Bronchial smooth muscle cell (primary cell): ENCODE measurements at places on chromosomes 16 and 17. TPM values are rescaled to one million over a fixed set of nuclear protein-coding genes. Genes with fewer than 3 reads are reported as not detected.

The GOSR1 gene
- total RNA-seq = 24.4 and 29.6 TPM in 2 replicates

The METTL2A gene
- 13.6 and 14.2 TPM in 2 replicates for total RNA-seq

The EMP2 gene
- 19.1 and 19.7 TPM in 2 replicates for total RNA-seq

The CENPX gene
- total RNA-seq = 14.9 and 33.4 TPM in 2 replicates

The DNAJC7 gene
- 71.2 and 91.3 TPM in 2 replicates for total RNA-seq

The GAS7 gene
- 4.9 and 19.4 TPM in 2 replicates for total RNA-seq

The SMIM36 gene
- total RNA-seq = not detected in 2 replicates

The CA10 gene
- total RNA-seq = not detected in 2 replicates

The CHST4 gene
- total RNA-seq = not detected in 2 replicates

The SPATA32 gene
- not detected in 2 replicates for total RNA-seq

The KRTAP2-1 gene
- total RNA-seq = not detected in 2 replicates

The KRTAP3-2 gene
- total RNA-seq = not detected in 2 replicates

The WNT9B gene
- 0.32 TPM in 1 of 2 replicates, not detected in the other for total RNA-seq

The ARRB2 gene
- total RNA-seq = 2.4 and 2.5 TPM in 2 replicates

The PRR29 gene
- 0.47 and 0.52 TPM in 2 replicates for total RNA-seq

The OTOP3 gene
- total RNA-seq = not detected in 2 replicates

The TMEM235 gene
- 0.16 TPM in 1 of 2 replicates, not detected in the other for total RNA-seq

The PRAC1 gene
- total RNA-seq = not detected in 2 replicates

The HS3ST3A1 gene
- total RNA-seq = 11.2 and 26.8 TPM in 2 replicates

The LDAF1 gene
- 51.5 and 70.2 TPM in 2 replicates for total RNA-seq

The PLK1 gene
- 2.4 and 3.5 TPM in 2 replicates for total RNA-seq

The ADAM11 gene
- total RNA-seq = 0.32 and 0.60 TPM in 2 replicates

The TCAP gene
- total RNA-seq = 0.16 and 0.34 TPM in 2 replicates

The KRT14 gene
- 0.16 and 1.0 TPM in 2 replicates for total RNA-seq

The CXCL16 gene
- 0.63 and 1.6 TPM in 2 replicates for total RNA-seq

The TMEM220 gene
- 3.3 and 5.2 TPM in 2 replicates for total RNA-seq

The TEKT5 gene
- 0.34 TPM in 1 of 2 replicates, not detected in the other for total RNA-seq

The GNG13 gene
- total RNA-seq = not detected in 2 replicates

The PDF gene
- 6.7 and 7.1 TPM in 2 replicates for total RNA-seq

The SLC25A39 gene
- 47.7 and 48.9 TPM in 2 replicates for total RNA-seq

The GAS2L2 gene
- total RNA-seq = not detected in 2 replicates
